ENCODE measurements at places on chromosomes 6 and 20. TPM values are rescaled to one million over a fixed set of nuclear protein-coding genes. Genes with fewer than 3 reads are reported as not detected.

ZBTB46 gene
- total RNA-seq, result 3.3 TPM

CLPSL2 gene
- total RNA-seq, result not detected

ISM1 gene
- 0.72 TPM for total RNA-seq

GTSF1L gene
- not detected for total RNA-seq

SLC23A2 gene
- total RNA-seq, result 15.4 TPM
